GM23338 (cell line): ENCODE measurements at places on chromosomes 16 and 17. TPM values are rescaled to one million over a fixed set of nuclear protein-coding genes. Genes with fewer than 3 reads are reported as not detected.

Gene KRTAP1-5
- not detected in 2 replicates for polyA plus RNA-seq

Gene TUBG1
- polyA plus RNA-seq = 110 and 117 TPM in 2 replicates

Gene TRAPPC2L
- 167 and 171 TPM in 2 replicates for polyA plus RNA-seq

Gene MAP2K6
- 31.1 and 33.2 TPM in 2 replicates for polyA plus RNA-seq

Gene FBXW10
- polyA plus RNA-seq = not detected in 2 replicates

Gene CASKIN1
- polyA plus RNA-seq = 1.0 TPM in 2 replicates

Gene AANAT
- 0.73 and 1.0 TPM in 2 replicates for polyA plus RNA-seq

Gene PRSS33
- 0.24 TPM in 2 replicates for polyA plus RNA-seq

Gene GFOD2
- 16.5 and 19.3 TPM in 2 replicates for polyA plus RNA-seq

Gene C1QTNF8
- not detected in 2 replicates for polyA plus RNA-seq

Gene NOTUM
- 0.29 and 0.66 TPM in 2 replicates for polyA plus RNA-seq

Gene MPV17L
- polyA plus RNA-seq = 3.0 and 3.2 TPM in 2 replicates

Gene VAMP2
- 25.4 and 32.3 TPM in 2 replicates for polyA plus RNA-seq

Gene ADAM11
- polyA plus RNA-seq = 0.54 and 0.55 TPM in 2 replicates

Gene DLX4
- 0.79 and 0.80 TPM in 2 replicates for polyA plus RNA-seq
